Activated T-cell treated with anti-CD3 and anti-CD28 coated beads, Interleukin-2, amount 50 U/mL, for 1 hour (primary cell): ENCODE measurements at places on chromosomes 5 and 9.

DNA sequence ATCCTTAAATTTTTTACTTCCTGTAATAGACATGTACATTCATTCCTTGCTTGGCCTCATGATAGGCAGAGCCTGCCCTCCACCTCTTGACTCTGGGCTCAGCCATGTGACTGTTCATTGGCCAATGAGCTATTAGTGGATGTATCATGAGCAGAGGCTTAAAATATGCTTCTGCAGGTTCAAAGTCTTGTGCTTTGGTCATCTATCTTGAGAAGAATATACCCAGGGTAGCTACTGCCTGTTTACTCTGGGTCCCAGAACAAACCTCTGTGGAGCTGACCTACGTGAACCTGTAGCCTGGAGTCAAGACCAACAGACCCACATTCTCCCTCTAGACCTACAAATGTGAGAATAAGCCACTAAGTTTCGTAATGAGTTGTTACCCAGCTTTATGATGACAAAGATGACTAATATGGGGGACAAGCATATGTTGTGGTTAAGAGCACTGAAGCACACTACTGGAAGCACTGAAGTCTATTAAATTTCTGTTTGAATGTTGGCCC is 244.4 kb downstream of the MAST4 start:
- no peak for DNase-seq

DNA sequence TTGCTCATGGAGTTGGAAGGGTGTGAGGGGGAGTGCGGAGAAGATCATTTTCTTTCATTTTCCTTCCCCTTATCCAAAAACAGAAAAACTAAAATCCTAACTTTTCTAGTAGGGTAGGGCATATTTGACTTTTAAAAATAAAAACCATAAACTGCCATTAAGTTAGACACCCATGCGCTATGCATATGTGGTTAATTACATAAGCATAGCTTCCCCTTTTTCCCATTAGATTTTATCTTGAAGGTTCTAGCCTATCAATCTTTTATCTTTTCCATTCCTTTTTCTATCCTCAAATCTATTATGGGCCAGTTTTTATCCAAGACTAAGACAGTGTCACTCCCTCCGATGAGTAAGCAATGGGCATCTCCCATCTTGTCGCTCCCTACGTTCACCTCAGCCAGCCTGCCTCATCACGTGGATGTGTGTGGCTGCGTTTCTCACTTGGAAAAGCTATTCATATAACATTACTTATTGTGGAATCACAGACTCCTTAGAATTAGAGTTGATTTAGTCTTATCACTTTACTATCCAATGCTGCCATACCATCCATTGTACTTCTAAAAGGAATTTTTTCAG is 49.2 kb downstream of the PCSK5 start:
- DNase-seq = no peak

GRCh38 chr5:154473581-154474283 is 4.3 kb downstream of the HAND1 start:
- DNase-seq = no peak

- DNase-seq = no peak
These were observed 286.6 kb downstream of the CRB2 start for GRCh38 chr9:123642291-123643278.

DNA sequence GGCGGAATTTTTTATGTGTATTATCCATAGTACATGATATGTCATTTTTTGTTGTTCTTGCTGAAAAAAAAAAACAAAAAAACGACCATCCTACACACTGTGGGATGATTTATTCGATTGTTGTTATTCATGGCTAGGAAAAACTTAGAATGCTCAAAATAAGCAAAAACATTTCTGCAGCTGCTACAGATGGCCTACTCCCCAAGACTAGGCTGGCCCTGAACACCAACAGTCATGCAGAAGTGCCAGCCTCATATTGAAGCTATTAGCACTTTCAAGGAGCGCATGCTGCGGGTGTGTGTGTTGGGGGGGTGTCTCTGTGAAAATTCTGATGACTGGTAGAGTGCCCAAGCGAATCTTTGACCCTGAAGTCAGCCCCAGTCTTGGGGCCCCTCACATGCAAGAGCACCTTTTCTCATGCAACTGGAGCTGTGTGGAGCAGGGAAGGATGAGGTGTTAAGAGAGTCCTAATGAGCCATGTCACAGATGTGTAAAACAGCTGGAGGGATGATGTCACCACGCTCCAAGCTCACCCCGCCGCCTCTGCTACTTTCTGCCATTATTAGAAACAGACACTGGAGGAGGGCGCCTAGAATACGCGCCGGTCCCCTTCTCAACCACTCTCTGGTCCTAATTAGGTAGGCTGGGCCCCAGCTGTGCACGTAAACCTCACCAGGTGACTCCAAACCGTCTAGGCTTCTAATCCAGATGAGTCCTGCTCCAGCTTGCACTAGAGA is 61.0 kb upstream of the SMIM23 start:
- DNase-seq = no peak

DNA sequence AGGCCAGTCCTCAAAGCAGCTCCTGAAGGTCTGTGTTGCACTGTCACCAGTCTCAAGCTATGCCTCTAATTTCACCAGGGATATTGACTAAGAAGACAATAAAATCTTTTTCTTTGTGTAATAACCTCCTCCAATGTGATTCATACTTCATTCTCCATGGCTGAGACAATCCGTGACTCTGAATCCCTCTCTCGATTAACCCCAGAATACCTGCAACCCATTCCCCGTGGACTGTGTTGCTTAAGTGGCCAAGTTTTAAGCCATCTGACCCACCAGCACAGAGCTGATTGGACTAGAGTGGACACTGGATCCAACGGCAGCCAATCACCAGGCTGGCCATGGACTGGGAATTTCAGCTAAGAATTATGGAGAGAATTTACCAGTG is 5.4 kb upstream of the CCIN start:
- DNase-seq = no peak

DNA sequence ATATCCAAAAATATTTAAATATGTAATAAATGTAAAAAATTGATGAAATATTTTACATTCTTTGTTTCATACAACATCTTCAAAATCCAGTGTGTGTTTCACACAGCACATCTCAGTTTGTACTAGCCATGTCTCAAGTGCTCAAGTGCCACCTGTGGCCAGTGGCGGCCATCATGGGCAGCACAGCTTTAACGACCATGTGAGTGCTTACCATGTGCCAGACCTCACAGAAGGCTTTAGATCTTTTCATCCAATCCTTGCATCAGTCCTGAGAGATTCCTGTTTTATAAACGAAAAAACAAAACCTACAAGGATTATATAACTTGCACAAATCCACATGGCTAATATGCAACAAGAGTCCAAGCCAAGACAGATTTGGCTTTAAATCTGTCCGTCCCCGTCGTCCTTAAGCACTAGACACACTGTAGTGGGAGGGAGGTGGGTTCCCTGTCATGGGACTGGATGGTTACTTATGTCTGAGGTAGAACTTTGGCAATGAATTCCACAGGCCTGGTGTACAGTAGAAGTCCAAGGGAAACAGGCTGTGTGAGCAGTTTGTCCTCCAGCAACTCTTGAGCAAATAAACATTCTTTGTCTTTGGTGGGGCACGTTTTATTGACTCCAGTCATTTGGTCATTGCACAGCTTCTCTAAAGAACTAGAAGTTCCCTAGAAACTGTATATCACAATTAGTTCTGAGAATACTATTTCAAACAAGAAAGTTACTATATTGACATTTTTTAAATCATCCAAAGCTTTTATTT is 25.0 kb upstream of the F2R start:
- no peak for DNase-seq
